ENCODE measurements at places on chromosomes 7 and 10. TPM values are rescaled to one million over a fixed set of nuclear protein-coding genes. Genes with fewer than 3 reads are reported as not detected.

Gene HOGA1
- total RNA-seq, result 1.6 TPM

Gene TEX47
- total RNA-seq, result not detected

Gene TSPAN14
- total RNA-seq, result 56.4 TPM

Gene TSPAN33
- 6.5 TPM for total RNA-seq

Gene ADAP1
- 11.3 TPM for total RNA-seq

Gene ZNF277
- total RNA-seq, result 43.4 TPM

Gene IFIT1B
- total RNA-seq, result 1.0 TPM

Gene PUS7
- 13.4 TPM for total RNA-seq

Gene TMEM178B
- total RNA-seq, result 16.5 TPM

Gene DDC
- 4.3 TPM for total RNA-seq

Gene BAG3
- 11.4 TPM for total RNA-seq

Gene HOXA10
- not detected for total RNA-seq

Gene ELFN1
- 21.5 TPM for total RNA-seq
